Spinal cord (tissue), 10 donors: ENCODE measurements at places on chromosomes 2 and 18. TPM values are rescaled to one million over a fixed set of nuclear protein-coding genes. Genes with fewer than 3 reads are reported as not detected.

DNA sequence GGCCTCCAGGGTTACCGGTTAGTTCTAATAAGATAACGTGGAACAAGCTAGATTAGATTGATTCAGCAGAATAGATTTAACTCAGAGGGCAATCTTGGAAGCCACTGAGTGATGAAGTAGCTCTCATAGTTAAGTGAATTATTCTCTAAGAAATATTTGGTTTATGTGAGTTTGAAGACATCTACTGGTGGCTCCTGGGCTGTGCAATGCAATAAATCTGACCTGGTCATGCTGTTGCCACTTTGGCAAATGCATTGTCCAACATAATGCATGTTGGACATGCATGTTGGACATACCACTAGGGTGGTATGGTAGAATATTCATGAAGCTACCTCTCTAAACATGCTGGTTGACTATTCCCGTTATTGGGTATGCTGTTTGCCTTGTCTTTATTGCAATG is 493.7 kb upstream of the VRK2 start:
- H3K4me1 ChIP-seq: no peaks in the 10 kb centered on the region
- H3K4me3 ChIP-seq: no peak overlapping the region
- no peak for DNase-seq
- no peaks in the 10 kb centered on the region for H3K27me3 ChIP-seq
- no peak overlapping the region for H3K27ac ChIP-seq

GRCh38 chr2:95344215-95344583 is 47.1 kb downstream of the KCNIP3 start:
- H3K4me3 ChIP-seq: no peak overlapping the region
- no peaks in the 10 kb centered on the region for H3K36me3 ChIP-seq
- H3K27me3 ChIP-seq: peaks cover 30% of the 10 kb centered on the region

INO80D gene
- total RNA-seq: 11.6 TPM

REG3G gene
- 0.50 TPM for total RNA-seq

DNA sequence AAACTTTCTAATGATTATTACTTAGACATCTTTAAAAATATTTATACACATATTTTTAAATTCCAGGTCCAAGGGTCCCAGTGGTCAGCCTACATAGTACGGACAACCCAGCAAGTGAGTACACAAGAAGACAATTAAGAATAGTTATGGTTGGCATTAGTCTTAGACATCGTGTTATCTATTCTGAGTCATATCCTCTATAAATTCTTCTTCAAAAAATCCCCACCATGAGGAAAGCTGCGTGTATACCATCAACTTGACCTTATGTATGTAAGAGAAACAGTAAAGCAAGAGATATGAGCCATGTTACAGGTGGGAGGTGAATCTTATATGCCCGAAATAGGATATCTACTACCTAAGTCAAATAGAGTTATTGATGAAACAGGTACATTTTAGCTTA is 1339.8 kb downstream of the DPP10 start:
- H3K4me3 ChIP-seq: no peak overlapping the region
- no peaks in the 10 kb centered on the region for H3K36me3 ChIP-seq
- no peak overlapping the region for H3K27ac ChIP-seq
- no peaks in the 10 kb centered on the region for H3K4me1 ChIP-seq

PLA2R1 gene
- 30.9 TPM for total RNA-seq

DNA sequence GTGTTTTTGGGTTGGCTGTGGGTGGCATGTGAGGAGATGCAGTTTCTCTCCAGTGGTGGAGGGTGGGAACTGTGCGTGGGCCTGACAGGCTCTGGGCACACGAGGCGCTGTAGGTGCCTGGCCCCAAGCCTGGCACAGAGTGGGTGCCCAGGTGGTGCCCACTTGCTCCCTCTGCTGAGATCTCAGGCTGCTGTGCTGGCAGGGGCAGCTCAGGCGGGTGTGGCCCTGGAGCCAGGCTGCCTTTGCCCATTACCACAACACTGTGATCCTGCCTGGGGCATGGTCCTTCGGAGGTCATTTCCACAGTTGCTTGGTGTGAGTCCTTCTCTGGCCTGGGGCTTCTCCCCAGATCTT is 20.4 kb downstream of the TSHZ1 start:
- H3K4me1 ChIP-seq: peaks cover 41% of the 10 kb centered on the region
- no peak overlapping the region for H3K27ac ChIP-seq
- DNase-seq: no peak
- peaks cover 11% of the 10 kb centered on the region for H3K36me3 ChIP-seq

GAL3ST2 gene
- total RNA-seq: 0.50 TPM

TBR1 gene
- total RNA-seq: 0.10 TPM

DNA sequence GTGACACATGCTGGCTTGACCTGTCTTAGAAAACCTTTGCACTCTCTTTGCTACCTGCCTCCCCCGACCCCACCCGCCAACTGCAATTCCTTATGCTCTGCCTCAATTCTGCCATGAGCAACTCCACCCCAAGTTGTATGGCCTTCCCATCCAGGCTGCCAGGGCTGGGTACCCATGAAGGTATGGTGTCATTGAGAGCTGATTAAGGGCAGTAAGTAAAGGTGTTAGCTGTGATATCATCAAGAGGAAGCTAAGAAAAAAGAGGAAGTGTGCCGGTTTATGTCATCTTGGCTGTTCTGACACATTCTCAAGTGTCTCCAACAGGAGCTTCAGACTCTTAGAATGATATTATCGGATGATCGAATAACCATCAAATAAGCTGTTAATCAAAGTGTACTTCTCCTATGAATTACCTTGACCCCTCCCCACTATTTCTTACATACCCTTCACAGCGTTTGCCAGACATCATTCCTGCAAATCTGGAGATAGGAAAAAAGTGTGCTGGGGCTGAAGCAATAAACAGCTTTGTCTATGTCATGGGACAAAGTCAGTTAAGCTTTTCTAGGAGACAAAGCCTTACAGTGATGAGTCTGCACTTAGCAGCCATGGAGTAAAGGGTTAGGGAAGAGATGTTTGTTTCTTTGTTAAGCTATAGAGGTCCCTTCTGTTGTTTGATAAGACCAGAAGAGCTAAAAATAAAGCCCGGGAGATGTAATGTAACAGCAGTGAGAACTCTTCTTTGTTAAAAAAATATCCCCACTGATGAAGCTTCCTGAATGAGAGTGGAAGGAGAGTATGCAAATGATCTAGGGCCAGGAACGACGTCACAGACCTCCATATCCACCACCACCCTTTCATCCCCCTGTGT is 40.4 kb upstream of the SMAD2 start:
- no peaks in the 10 kb centered on the region for H3K27me3 ChIP-seq
- no peaks in the 10 kb centered on the region for H3K36me3 ChIP-seq
- H3K4me3 ChIP-seq: no peak overlapping the region
- DNase-seq: no peak
- H3K4me1 ChIP-seq: no peaks in the 10 kb centered on the region
- H3K27ac ChIP-seq: no peak overlapping the region

DNA sequence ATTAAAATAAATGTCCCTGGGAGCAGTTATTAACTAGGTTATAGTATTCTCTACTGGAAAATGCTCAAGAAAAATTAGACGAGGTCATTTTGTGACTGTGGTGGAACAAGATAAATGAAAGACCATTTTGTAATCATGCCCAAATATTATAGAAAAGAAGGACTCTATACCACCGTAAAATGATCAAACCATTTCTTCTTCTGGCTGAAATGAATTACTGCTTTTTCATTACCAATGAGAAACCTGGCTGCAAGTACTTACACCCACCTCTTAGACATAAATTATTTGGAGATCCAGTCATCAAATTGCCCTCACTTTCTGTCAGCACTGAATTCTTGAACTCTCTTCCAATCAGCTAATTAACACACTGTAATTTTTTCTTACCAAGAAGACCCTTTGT is 74.2 kb upstream of the FSIP2 start:
- no peaks in the 10 kb centered on the region for H3K27me3 ChIP-seq
- H3K4me1 ChIP-seq: no peaks in the 10 kb centered on the region
- no peak for DNase-seq
- no peak overlapping the region for H3K27ac ChIP-seq

RGPD4 gene
- total RNA-seq: 0.10 TPM

- H3K4me1 ChIP-seq: peaks cover 29% of the 10 kb centered on the region
- H3K36me3 ChIP-seq: no peaks in the 10 kb centered on the region
- no peak overlapping the region for H3K4me3 ChIP-seq
- H3K27me3 ChIP-seq: no peaks in the 10 kb centered on the region
- H3K27ac ChIP-seq: peak overlapping the region; percentile 73
- no peak for DNase-seq
Observed at GRCh38 chr18:48060970-48061369, 130.5 kb upstream of the SMAD2 start.

DNA sequence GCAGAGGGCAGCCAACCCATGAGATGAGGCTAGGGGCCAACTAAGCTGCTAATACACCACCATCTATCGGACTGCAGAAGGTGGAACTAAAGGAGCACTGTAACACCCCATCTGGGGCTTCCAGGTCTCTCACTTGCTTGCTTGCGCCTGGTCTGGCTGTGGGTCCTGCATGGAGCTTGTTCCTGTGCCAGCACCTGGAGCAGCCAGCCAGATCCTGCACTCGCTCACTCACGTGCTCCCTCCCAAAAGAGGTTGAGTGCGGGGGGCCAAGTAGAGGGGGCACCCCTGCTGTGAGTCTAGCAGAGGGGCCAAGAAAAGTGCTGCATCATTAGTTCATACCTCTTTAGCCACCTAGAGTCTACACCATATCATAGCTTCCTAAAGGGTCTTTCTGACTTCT is 250.9 kb downstream of the LRRTM4 start:
- no peaks in the 10 kb centered on the region for H3K27me3 ChIP-seq
- no peak overlapping the region for H3K27ac ChIP-seq
- H3K36me3 ChIP-seq: no peaks in the 10 kb centered on the region
- no peak for DNase-seq
- no peak overlapping the region for H3K4me3 ChIP-seq

GRCh38 chr2:18435426-18436037 is 124.9 kb downstream of the RDH14 start:
- H3K4me1 ChIP-seq: no peaks in the 10 kb centered on the region
- no peaks in the 10 kb centered on the region for H3K27me3 ChIP-seq
- H3K27ac ChIP-seq: no peak overlapping the region

DNA sequence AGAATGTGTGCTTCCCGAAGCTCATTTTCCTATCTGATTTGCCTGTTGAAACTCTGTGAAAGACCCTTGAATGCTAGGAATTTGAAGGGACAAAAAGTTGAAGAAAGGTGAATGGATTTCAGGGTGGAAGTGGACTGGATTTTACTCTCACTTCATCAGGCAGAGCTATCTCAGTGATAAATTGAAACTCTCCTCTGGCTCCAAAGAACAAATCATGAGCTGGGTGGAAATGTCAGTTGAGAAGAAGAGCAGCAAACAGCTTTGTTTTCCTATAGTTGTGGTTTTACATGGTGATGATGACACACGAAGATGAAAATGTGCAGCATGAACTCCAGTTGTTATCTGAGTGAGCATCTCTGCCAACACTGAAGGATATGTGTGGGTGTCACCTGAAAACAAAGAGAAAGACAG is 34.4 kb downstream of the CD28 start:
- no peaks in the 10 kb centered on the region for H3K27me3 ChIP-seq
- H3K4me1 ChIP-seq: no peaks in the 10 kb centered on the region
- no peak overlapping the region for H3K4me3 ChIP-seq

POLR1A gene
- total RNA-seq: 16.5 TPM

FLACC1 gene
- total RNA-seq: 7.1 TPM

- no peaks in the 10 kb centered on the region for H3K36me3 ChIP-seq
- no peak for DNase-seq
- H3K27me3 ChIP-seq: peaks cover 14% of the 10 kb centered on the region
- H3K4me3 ChIP-seq: no peak overlapping the region
Observed at GRCh38 chr2:222418739-222419138, 5.6 kb upstream of the SGPP2 start.

DNA sequence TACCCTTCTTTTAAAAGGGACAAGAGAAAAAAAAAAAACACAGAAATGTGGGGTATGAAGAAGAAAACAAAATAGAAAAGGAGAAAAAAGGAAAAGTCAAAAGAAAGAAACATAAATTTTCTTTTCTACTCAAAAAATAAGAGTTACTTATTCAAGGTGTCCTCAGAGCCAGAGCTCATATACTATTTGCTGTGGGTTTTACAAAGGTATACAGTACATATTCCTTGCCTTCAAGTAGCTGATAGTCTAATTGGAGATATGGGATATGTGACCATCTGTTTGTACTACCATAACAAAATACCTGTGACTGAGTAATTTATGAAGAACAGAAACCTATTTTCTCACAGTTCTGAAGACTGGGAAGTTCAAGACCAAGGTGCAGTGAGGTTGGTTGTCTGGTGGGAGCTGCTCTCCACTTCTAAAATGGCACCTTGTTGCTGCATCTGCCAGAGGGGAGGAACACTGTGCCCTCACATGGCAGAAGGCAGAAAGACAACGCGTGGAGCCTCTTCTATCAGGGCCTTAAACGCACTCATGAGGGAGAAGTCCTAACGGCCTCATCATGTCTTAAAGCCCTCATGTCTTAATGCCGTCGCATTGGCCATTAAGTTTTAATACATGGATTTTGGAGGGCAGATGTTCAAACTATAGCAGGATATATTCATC is 33.9 kb downstream of the NBAS start:
- H3K36me3 ChIP-seq: peaks cover 2% of the 10 kb centered on the region
- H3K4me3 ChIP-seq: no peak overlapping the region
- no peaks in the 10 kb centered on the region for H3K4me1 ChIP-seq
- no peaks in the 10 kb centered on the region for H3K27me3 ChIP-seq
- no peak for DNase-seq

SCN3A gene
- total RNA-seq: 91.1 TPM

- no peaks in the 10 kb centered on the region for H3K36me3 ChIP-seq
- H3K4me3 ChIP-seq: no peak overlapping the region
- no peak overlapping the region for H3K27ac ChIP-seq
- no peak for DNase-seq
Observed at GRCh38 chr2:1569879-1570450, 156.7 kb downstream of the TPO start.

DNA sequence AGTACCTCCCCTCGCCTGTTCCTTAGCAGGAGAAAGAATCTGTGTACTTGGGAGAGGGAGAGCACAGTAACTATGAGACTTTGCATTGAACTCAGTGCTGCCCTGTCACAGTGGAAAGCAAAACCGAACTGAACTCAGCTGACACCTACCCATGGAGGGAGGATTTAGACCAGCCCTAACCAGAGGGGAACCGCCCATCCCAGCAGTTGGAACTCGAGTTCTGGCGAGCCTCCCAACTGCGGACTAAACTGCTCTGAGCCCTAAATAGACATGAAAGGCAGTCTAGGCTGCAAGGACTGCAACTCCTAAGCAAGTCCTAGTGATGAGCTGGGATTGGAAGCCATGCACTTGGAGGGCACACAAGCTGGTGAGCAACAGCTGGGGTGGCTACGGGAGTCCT is 110.4 kb downstream of the GRB14 start:
- H3K27ac ChIP-seq: no peak overlapping the region
- H3K4me1 ChIP-seq: no peaks in the 10 kb centered on the region
- no peaks in the 10 kb centered on the region for H3K36me3 ChIP-seq
- no peak for DNase-seq

GRCh38 chr2:237692601-237693290 is 65.4 kb downstream of the LRRFIP1 start:
- H3K27me3 ChIP-seq: peaks cover 6% of the 10 kb centered on the region
- no peak overlapping the region for H3K27ac ChIP-seq
- H3K36me3 ChIP-seq: no peaks in the 10 kb centered on the region
- no peak for DNase-seq
- H3K4me1 ChIP-seq: peaks cover 45% of the 10 kb centered on the region

DNA sequence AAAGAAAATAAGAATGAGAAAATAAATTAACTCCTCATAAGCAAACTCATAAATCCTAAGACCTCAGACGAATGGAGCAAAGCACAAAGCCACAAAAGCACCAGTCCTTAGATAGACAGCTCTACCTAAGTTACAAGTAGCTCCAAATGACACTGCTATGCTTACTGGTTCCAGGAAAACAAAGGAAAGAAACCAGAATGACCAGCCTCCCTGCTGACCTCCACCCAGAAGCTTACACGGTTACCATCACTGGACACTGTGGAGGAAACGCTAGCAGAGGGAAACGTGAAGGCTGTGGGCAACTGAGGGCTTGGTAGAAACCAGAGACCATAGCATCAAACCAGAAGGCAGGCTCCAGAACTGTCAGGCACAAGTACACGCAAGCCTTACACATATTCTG is 67.8 kb downstream of the STK39 start:
- no peaks in the 10 kb centered on the region for H3K27me3 ChIP-seq
- no peaks in the 10 kb centered on the region for H3K36me3 ChIP-seq
- DNase-seq: no peak
- H3K4me1 ChIP-seq: peaks cover 4% of the 10 kb centered on the region
- no peak overlapping the region for H3K27ac ChIP-seq
